ENCODE measurements at places on chromosomes 4 and X. TPM values are rescaled to one million over a fixed set of nuclear protein-coding genes. Genes with fewer than 3 reads are reported as not detected.

CMC4 gene
- 12.0 TPM for polyA plus RNA-seq

EGF gene
- 2.4 TPM for polyA plus RNA-seq

TMPRSS11D gene
- polyA plus RNA-seq = 0.02 TPM

OTC gene
- not detected for polyA plus RNA-seq

ZFP92 gene
- 0.28 TPM for polyA plus RNA-seq

TRIML1 gene
- polyA plus RNA-seq = not detected

SSX2B gene
- 0.16 TPM for polyA plus RNA-seq

CT55 gene
- polyA plus RNA-seq = 1.9 TPM

NALF2 gene
- 0.06 TPM for polyA plus RNA-seq

CORIN gene
- 0.76 TPM for polyA plus RNA-seq

PRRG3 gene
- polyA plus RNA-seq = not detected

GPR50 gene
- not detected for polyA plus RNA-seq

POU3F4 gene
- polyA plus RNA-seq = not detected

FAM9A gene
- not detected for polyA plus RNA-seq

PCYT1B gene
- 3.1 TPM for polyA plus RNA-seq

GPR82 gene
- polyA plus RNA-seq = not detected

ACE2 gene
- not detected for polyA plus RNA-seq

RXFP1 gene
- not detected for polyA plus RNA-seq

HSPA4L gene
- polyA plus RNA-seq = 1.6 TPM

FBXO8 gene
- 21.4 TPM for polyA plus RNA-seq

UCHL1 gene
- polyA plus RNA-seq = 1,518 TPM

FGB gene
- not detected for polyA plus RNA-seq

MAGEA8 gene
- 0.15 TPM for polyA plus RNA-seq

ABLIM2 gene
- 0.53 TPM for polyA plus RNA-seq

DTHD1 gene
- not detected for polyA plus RNA-seq

CFAP47 gene
- 0.02 TPM for polyA plus RNA-seq

MAGEE2 gene
- polyA plus RNA-seq = not detected

MMRN1 gene
- polyA plus RNA-seq = not detected

All from SK-N-SH (cell line).